ENCODE measurements at places on chromosomes 5 and 9.

DNA sequence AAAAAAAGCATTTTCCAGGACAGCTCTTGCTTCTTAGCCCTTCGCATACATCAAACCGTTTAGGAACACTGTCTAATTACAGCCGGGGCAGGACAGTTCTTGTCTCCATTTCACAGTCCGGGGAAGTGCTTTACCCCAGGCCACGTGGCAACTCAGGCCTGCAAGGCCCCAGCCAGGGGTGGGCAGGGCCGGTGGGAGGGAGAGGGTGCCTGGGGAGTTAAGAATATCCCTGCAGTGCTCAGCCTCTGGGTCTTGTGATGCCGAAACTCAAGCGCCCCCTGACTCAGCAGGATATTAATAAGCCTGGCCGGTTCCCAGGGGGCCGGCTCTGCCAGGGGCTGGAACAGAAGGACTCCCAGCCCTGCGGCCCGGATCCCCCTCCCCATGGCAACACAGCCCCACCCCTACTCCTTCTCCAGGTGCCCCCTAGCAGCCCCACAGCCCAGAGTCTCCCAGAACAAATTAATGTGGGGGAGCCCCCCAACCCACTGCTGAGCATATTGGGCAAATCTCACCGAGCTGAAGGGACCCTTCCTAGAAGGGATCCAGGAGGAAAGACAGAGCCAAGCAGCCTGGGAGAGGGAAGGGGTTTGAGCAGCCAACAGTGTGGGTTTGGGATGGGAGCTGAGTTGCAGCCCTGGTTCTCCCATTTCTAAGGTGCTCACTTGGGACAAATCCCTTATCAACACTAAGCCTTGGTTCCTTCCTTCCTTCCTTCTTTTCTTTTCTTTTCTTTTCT is 45.3 kb downstream of the PLPP7 start:
- H3K4me3 ChIP-seq: no peak overlapping the region
- peaks cover 4% of the 10 kb centered on the region for H3K4me1 ChIP-seq
- H3K27ac ChIP-seq: no peak overlapping the region
- no peaks in the 10 kb centered on the region for H3K36me3 ChIP-seq

GRCh38 chr5:164181604-164182003 is 676.2 kb downstream of the MAT2B start:
- no peaks in the 10 kb centered on the region for H3K36me3 ChIP-seq
- H3K4me3 ChIP-seq: no peak overlapping the region
- DNase-seq: no peak
- no peaks in the 10 kb centered on the region for H3K4me1 ChIP-seq
- no peaks in the 10 kb centered on the region for H3K27me3 ChIP-seq

DNA sequence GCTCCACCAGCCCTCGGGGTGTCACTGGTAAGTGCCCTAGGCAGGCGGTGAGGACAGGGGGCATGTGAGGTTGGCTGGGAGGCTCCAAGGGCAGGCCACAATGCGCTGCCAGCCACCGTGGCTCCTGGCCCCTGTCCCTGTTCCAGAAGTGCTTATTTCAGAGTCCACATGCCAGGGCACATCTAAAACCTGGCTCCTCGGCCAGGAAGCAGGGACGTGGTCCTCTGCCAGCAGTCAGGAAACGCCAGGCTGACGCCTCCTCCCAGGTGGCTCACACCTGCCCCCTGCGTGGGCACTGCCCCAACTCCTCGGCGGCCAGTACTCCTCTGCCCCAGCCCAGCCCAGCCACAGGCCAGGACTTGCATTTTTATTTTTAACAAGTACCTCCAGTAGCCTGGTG is 68.5 kb downstream of the SECISBP2 start:
- no peak overlapping the region for H3K4me3 ChIP-seq
- DNase-seq: no peak
- no peaks in the 10 kb centered on the region for H3K4me1 ChIP-seq
- H3K27me3 ChIP-seq: no peaks in the 10 kb centered on the region

GRCh38 chr9:126331964-126332748 is 5.5 kb downstream of the MVB12B start:
- H3K4me1 ChIP-seq: peaks cover 10% of the 10 kb centered on the region
- no peak overlapping the region for H3K27ac ChIP-seq
- no peak overlapping the region for H3K4me3 ChIP-seq
- H3K36me3 ChIP-seq: no peaks in the 10 kb centered on the region

GRCh38 chr5:82909771-82910170 is 167.4 kb downstream of the TMEM167A start:
- H3K4me1 ChIP-seq: no peaks in the 10 kb centered on the region
- H3K36me3 ChIP-seq: no peaks in the 10 kb centered on the region
- H3K27ac ChIP-seq: no peak overlapping the region
- no peak for DNase-seq
- H3K27me3 ChIP-seq: no peaks in the 10 kb centered on the region

DNA sequence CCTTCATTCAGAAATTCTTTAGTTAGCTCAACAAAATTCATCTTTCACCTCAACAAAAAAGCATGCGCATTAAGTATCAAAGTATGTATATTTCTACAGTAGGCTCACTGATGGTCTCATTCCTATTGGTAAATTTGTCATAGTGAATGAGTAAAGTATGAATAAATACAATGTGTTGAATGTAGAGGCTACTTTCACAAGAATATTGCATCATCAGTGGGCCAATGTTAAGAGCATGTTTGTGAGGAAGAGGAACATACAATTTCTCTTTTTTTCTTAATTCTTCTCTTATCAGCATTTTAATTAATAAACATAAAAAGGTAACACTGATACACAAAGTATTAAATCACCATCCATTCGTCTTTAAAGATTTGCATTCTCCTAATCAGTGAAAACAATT is 505.1 kb downstream of the CETN3 start:
- H3K27ac ChIP-seq: no peak overlapping the region
- H3K4me1 ChIP-seq: no peaks in the 10 kb centered on the region
- no peaks in the 10 kb centered on the region for H3K36me3 ChIP-seq
- H3K4me3 ChIP-seq: no peak overlapping the region

DNA sequence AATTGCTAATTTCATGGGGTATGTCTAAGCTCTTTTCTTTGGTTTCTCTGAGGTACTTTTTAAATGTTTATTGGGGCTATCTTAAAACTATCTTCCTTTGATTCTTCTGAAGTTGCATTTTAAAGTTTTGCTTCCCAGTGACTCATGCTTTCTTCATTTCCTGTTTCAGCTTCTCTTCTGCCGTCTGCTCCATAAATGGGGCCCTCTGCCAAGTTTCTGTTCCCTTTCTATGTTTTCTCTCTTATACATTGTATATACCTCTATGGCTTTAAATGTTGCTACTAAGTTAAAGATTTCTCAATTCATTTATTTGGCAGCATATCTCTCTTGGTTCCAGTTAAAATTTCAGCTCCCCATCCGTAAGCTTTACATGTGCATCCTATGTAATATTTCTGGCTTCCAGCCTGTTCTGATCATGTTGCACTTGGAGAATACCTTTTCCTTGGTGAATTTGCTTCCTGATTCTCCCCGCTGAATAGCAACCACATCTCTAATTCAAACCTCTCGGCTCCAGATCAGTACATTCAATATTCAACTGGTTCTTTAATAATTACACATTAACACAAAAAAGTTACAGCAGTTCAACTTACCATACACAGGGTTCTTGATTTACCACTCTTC is 125.3 kb downstream of the ST8SIA4 start:
- no peak overlapping the region for H3K27ac ChIP-seq
- H3K27me3 ChIP-seq: no peaks in the 10 kb centered on the region
- H3K4me1 ChIP-seq: peaks cover 13% of the 10 kb centered on the region

- H3K36me3 ChIP-seq: no peaks in the 10 kb centered on the region
- H3K4me1 ChIP-seq: no peaks in the 10 kb centered on the region
- DNase-seq: no peak
- H3K4me3 ChIP-seq: no peak overlapping the region
- H3K27me3 ChIP-seq: no peaks in the 10 kb centered on the region
These were observed 168.1 kb upstream of the MAP3K1 start for GRCh38 chr5:56647099-56647850.
